Stimulated activated CD4-positive, alpha-beta T cell treated with anti-CD3 and anti-CD28 coated beads, Interleukin-1b, Interleukin-23, amount 100 ng/mL, for 24 hours (primary cell): ENCODE measurements at places on chromosomes 12 and 14.

DNA sequence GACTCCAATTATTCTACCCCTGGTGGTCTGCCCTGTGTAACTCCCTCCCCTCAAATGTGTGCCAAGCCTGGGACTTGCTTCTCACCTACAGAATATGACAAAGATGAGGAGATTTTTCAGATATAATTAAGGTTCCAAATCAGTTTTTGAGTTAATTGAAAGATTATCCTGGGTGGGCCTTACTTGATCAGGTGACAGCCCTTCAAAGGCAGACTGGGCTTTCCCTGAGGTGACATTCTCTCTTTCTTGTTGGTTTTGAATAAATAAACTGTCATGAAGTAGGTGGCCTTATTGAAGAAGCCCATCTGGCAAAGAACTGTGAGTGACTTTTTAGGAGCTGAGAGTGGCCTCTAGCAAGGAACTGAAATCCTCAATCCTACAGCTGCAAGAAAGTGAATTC lies 106.0 kb downstream of the BRMS1L start:
- no peak for DNase-seq

DNA sequence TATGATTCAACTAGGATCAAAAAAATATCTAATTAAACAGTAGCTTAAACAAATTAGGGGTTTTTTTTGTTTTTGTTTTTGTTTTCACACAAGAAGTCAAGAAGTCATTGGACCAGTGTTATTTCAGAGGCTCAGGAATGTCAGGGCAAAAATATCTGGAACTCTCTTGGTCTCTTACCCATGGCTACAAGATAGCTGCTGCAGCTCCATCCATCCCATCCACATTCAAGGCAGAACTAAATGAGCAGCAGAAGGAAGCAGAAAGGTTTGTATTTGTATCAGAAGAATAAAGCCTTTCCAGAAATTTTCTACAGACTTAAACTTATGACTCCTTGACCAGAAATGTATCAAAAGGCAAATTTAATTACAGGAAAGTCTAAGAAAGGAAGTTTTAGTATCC lies 33.8 kb upstream of the BCL2L14 start:
- no peak for DNase-seq

- no peak for DNase-seq
These were observed 1028.7 kb downstream of the AACS start for GRCh38 chr12:126093908-126094307.

- no peak for DNase-seq
These were observed 20.8 kb downstream of the TPCN1 start for GRCh38 chr12:113242026-113242418.

DNA sequence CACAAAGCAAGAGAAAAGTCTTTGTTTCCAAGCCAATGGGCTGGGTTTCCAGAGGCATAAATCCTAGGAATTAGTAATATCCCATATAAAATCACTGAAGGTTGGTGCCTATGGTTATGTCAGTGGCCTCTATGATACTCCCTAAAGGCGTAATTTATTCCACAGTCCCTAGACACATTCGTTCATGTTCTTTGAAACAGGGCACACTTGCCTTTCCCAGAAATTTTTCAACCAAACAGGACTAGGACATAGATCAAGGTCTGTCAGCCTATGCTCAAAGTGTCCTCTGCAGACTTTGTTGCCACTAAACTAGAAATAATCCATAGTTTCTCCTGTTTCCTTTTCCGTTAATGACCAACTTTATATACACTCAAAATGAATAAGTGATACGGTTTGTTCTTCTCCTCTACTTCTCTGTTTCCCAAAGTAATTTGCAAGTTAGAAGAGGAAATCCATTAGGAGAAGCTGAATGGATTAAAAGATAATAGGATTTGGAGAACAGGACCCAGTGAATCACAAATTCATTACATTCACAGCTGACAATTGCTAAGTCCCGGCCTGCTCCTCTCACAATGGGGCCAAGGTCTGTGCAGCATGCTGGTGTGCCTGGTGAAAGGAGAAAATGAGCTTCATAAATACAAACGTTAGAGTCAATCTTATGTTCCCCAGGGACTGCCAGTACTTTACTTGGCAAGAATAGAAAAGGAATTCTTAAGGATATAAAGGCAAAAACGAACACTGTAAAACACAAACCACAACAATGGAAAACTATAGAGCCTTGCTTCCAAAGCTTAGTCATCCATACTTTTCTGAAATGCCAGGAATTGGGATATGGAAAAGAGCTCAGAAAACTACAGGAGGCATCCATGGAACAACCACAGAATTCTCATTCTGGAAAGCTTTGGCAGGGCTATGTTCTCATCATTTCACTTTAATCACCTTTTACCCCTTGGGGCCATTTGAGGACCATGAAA lies 966.2 kb downstream of the NRXN3 start:
- DNase-seq: no peak

GRCh38 chr14:38941488-38941887 lies 161.5 kb downstream of the SEC23A start:
- DNase-seq: no peak

DNA sequence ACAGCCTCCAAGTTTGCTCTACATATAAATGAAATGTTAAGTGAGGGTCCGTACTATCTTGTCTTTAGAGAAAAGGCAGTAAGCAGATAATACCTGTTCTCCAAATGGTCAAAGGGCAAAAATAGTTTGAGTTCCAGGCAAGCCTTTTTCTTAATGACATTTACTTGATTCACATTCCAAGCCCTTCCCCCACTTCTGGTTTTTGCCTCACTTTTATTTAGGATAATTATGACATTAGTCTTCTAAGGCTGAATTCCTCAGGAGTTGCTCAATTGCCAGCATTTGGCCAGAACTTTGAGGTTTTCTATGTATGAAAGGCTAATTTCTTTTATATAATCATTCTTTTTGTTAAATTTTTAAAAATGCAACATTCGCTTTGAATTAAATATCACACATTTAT lies 62.5 kb upstream of the DUSP6 start:
- no peak for DNase-seq

GRCh38 chr14:97369901-97370300 lies 572.7 kb downstream of the VRK1 start:
- no peak for DNase-seq

GRCh38 chr12:67322580-67322979 lies 53.4 kb downstream of the CAND1 start:
- no peak for DNase-seq

DNA sequence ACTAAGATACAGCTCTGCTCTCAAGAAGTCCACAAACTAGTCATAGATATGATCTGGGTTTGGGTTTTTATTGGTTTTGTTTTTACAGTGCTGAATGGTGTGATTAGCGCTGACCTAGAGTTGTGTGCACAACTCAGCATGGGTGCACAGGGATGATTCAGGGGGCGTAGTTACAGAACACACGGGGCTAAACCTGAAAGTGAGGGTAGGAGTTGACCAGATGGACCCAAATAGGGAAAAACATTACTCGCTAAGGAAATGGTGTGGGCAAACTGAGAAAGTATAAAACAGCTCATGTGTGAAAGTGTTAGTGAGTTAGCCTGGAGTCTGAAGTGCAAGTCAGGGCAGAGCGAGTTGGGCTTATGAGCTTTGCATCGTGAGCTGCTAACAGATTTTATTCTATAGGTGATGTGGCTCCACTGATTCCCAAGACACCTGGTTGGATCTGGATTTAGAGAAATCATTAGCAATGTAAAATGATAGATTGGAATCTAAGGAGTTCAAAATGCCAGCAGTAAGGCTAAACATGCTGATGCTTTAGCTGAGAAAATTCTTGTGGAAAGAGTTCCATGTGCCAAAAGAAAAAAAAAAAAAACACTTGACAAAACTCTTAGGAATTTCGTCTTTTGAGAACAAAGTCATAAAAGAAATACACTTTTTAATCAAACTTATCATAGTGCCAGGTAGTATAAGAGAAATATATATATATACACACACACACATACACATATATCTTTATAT lies 134.9 kb downstream of the SLC5A8 start:
- no peak for DNase-seq

- no peak for DNase-seq
These were observed 441.1 kb downstream of the BCAT1 start for GRCh38 chr12:24507827-24508226.
